ENCODE measurements at places on chromosomes 5 and 9. TPM values are rescaled to one million over a fixed set of nuclear protein-coding genes. Genes with fewer than 3 reads are reported as not detected.

Gene BARHL1
- total RNA-seq: not detected

Gene ECPAS
- 59.1 TPM for total RNA-seq

DNA sequence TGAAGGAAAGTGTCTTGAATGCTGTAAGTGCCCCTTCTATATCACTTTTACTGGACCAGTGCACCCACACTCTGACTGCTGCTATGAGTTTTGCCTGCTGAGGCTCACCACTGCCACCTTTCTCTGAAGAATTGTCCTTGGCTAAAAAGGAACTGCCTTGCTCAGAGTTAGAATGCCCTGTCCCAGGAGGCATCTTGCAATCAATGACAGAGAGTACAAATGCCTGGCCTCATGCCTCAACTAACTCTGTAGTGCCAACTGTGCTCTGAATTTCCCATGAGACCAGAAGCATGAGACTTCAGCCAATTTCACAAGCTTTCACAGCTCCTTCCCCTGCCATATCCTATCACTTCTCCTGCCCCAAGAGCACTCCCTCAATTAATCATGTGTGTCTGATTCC is 569.7 kb downstream of the ZNF608 start:
- no peak for DNase-seq
- H3K4me1 ChIP-seq: no peaks in the 10 kb centered on the region
- H3K27ac ChIP-seq: no peak overlapping the region
- H3K27me3 ChIP-seq: no peaks in the 10 kb centered on the region
- no peaks in the 10 kb centered on the region for H3K36me3 ChIP-seq

DNA sequence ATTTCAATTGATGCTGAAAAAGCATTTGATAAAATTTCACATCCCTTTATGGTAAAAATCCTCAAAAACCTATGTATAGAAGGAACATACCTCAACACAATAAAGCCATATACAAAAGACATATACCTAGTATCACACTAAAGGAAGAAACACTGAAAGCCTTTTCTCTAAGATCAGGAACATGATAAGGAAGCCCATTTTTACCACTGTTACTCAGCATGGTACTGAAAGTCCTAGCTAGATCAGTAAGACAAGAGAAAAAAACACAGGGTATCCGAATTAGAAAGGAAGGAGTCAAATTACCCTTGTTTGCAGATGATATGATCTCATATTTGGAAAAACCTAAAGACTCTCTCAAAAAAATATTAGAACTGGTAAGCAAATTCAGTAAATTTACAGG is 350.2 kb upstream of the PDE4D start:
- H3K27ac ChIP-seq: no peak overlapping the region
- H3K27me3 ChIP-seq: no peaks in the 10 kb centered on the region
- no peaks in the 10 kb centered on the region for H3K4me1 ChIP-seq

DNA sequence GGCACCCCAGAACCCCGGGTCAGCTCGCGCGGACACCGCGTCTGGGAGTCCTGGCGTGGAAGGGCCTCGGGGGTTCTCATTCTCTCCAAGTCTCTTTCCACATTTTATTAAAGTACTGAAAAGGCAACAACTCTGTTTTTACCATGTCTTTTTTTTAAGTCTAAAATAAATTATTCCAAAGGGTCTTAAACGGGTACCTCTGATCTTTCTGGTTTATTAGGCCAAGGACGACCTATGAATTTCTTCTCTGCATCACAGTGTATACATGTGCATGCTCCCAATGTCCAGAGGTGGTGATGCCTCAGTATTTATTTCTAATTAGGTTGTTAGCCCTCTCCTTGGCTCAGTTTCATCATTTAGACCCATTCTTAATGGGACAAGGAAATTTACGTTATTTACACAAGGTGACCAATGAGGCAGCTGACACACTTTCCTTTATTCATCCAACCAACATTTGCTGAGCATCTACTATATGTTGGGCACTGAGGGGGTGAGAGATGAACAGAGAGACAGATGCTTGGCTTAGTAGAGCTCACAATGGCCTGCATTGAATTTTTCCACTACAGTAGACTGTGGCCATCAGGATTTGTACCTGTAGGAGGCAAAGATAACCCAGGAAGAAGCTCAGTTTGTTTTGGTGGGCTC is 7.6 kb upstream of the OTP start:
- H3K27me3 ChIP-seq: peaks cover 66% of the 10 kb centered on the region
- peak overlapping the region; percentile 21 for H3K4me3 ChIP-seq
- peaks cover 14% of the 10 kb centered on the region for H3K4me1 ChIP-seq

DNA sequence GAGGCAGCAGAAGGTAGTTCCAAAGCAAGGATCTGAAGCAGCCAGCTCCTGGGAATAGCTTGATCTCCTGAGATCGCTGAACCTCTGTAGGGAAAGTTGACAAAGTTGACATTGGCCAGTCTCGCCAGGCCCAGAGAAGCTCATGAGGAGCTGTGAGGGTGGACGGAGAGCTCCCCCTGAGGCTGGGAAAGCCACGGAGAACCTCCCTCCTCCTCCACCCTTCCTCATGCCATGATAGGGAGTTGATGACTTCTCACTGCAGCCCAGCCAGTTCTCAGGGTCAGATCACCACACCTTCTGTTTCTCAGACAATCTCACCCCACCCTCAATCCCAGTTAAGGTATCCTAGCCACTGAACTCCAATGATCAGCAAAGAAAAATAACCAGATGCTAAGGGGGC is 30.4 kb upstream of the KCNV2 start:
- no peak overlapping the region for H3K4me3 ChIP-seq
- H3K36me3 ChIP-seq: no peaks in the 10 kb centered on the region
- no peak for DNase-seq
- no peak overlapping the region for H3K27ac ChIP-seq
- H3K27me3 ChIP-seq: no peaks in the 10 kb centered on the region

DNA sequence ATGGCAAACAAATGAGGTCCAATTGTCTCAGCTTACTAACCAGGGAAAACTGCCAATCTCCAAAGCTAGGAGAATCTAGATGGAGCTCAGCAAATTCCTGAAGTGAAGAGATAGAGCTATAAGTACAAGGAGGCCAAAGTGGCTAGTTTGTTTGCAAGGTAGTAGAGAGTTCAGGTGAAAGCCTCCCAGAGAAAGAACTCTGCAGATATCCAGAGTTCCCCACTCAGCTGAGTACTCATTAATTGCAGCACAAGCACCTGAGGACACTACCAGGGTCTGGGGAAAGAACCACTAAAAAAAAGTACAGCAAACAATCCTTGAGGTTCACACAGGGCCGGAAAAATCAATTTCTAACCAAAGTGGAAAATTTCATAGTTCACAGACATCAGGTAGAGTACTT is 250.9 kb downstream of the TMEM232 start:
- no peak overlapping the region for H3K27ac ChIP-seq
- no peaks in the 10 kb centered on the region for H3K36me3 ChIP-seq
- no peaks in the 10 kb centered on the region for H3K27me3 ChIP-seq
- H3K4me1 ChIP-seq: no peaks in the 10 kb centered on the region

DNA sequence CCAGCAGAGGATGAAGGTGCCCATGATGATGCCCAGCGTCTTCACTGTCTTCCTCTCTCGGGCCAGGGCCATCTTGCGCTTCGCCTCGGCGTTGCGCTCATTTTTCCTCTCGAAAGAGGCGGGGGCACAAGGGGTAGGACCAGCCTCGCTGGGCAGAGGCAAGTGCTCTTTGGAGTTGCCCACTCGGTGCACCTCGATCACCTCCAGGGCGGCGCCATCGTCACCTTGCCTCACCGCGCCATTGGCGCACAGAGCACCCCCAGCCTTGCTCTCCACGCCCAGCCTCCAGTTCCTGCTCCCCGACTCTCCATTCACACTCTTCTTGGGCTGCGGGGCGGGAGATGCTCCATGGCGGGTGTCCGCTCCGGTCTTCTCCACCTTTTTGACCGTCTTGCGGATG is 1.6 kb downstream of the HTR1A start:
- no peak for DNase-seq
- no peak overlapping the region for H3K4me3 ChIP-seq
- no peaks in the 10 kb centered on the region for H3K4me1 ChIP-seq
- peaks cover 17% of the 10 kb centered on the region for H3K27me3 ChIP-seq
- no peak overlapping the region for H3K27ac ChIP-seq

All from activated CD8-positive, alpha-beta T cell treated with anti-CD3 and anti-CD28 coated beads, Interleukin-2, amount 10 ng/mL, durations not matched to agents 7 days and 5 days (primary cell).